Stimulated activated CD4-positive, alpha-beta T cell treated with anti-CD3 and anti-CD28 coated beads, Interleukin-1b, Interleukin-23, amount 100 ng/mL, for 1 hour (primary cell): ENCODE measurements at places on chromosomes 2 and 18.

- no peak for DNase-seq
Observed at GRCh38 chr2:179817181-179817841, 44.1 kb downstream of the ZNF385B start.

GRCh38 chr2:28047681-28048080 lies 157.2 kb downstream of the BABAM2 start:
- DNase-seq: no peak

- DNase-seq: no peak
Observed at GRCh38 chr2:20198796-20199632, 25.9 kb downstream of the SDC1 start.

GRCh38 chr18:10119991-10120390 lies 206.2 kb downstream of the VAPA start:
- DNase-seq: no peak

DNA sequence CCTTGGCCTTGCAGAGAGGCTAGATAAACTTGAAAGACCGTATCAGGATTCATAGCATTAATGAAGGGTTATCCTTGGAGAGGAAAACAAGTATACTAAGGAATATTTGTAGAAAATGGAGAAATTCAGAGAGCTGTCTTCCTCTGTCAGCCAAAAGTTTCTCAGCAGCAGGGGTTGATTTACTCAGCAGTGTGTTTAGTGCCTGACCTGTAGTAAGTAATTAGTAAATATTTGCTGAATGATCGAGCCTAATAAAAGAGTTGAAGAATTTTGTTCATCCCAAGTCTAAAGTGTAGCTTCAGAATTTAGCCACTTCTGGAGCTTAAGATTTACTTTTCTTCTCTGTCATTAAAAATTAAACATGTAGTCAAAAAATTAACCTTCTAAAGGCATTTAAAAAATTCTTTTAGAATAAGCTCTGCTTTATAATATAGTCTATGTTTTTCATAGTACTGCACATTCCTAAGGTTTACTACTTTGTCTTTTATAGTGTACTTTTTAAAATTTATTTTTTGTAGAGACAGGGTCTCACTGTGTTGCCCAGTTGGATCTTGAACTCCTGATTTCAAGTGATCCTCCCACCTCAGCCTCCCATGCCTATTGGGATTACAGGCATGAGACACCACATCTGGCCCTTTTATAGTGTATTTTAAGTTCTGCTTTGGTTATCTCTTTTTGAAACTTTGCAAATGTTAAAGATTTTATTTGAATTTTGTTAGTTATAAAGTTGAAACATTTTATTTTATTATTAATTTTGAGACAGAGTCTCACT lies 138.4 kb upstream of the MYO3B start:
- no peak for DNase-seq

GRCh38 chr2:39379643-39380524 lies 57.2 kb downstream of the MAP4K3 start:
- no peak for DNase-seq

DNA sequence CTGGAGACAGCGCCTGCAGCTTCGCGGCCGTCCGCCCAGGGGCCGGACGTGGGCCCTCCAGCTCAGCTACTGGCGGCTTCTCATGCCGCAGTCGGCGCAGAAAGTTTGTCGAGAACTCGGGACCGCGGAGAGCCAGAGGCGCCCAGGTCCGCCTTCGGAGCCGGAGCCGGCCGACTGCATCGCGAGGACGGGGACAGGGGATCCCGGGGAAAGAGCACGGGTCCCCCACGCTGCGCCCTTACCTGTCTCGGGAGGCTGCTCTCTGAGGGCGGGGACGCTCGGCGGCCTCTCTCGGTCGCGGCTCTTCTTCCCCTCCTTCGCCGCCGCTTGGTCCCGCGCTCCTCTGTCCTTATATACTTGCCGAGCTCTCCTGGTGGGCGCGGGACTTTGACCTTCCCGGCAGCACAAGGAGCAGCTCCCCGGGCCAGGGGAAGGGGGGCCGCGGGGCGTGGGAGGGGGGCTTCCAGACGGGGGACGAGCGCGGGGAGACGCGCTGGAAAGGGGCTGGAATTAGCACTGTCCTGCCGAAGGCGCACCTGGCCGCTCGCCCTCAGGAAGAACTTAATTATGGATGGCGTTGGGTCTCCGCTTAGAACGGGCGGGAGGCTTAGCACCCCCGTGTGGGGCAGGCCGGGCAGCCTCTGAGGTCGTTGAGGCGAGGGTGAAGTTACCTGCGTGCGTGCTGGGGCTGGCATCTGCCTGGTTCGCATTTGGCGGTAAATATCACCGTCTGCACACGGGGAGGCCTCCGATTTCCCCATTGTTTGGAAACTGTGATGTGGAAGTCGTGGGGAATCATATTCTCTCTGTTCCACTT lies at the start of gene POMC:
POMC (minus strand) TSS at position 325 of the 817 bp plus-strand sequence. CDS start 3,808 bp downstream, outside the sequence.
- DNase-seq: no peak

DNA sequence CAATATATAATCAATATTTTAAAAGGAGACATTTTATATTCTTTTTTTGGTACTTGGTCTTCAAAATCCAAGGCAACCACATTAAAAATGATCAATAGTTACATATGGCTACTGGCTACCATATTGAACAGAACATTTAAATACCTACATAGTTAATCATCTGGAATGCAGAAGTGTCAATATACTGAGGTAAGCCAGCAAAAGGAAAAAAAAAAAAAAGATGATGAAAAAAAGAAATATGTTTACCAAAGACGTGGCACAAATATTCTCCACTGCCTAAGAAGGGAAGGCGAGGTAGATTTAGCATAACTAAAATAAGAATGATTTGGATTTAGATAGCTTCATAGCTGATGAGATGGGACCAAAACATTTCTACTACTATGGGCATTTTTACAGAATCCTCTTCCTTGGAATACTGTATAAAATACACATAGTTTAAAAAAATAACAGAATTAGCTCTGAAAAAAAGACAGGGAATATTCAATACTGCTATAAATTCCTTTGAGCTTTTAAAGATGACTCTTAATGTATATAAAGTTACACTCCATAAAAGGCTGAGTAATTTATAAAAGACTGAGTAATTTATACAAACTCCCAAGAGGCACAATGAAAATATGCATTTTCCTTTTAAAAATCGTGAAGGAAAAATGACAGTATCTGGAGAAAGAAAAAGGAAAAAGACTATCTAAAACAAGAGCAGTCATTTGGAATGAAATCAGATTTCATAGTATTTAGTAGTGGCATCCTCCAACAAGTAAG lies 63.5 kb downstream of the CDH2 start:
- no peak for DNase-seq

DNA sequence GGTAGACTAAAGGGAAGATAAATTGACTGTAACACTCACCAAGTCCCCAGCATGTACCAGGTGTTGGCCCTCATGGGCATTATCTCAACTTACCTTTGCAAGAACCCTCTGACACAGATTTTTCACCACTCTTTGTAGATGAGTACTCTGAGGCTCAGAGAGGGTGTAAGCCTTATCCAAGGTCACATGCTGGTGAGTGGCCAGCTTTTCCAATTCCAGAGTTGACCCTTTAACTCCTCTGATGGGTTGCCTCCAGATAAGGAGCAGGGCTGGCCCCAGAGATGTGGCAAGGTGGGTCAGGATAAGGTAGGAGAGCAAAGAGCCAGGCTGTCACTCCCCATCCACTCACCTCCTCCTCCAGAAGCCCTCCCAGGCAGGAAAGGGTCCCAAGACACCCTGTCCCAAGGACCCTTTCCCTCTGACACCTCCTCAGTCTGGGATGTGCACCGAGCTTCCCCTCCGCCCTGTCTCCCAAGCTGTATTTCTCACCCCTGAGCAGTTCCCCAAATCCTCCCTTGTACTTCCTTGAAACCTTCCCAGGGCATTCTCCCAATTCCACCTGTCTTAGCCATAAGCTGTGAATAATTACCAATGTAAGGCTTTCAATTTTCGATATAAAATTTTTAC lies 165.9 kb downstream of the ZFP36L2 start:
- DNase-seq: no peak

GRCh38 chr2:197145471-197146056 lies 165.0 kb downstream of the ANKRD44 start:
- DNase-seq: no peak

DNA sequence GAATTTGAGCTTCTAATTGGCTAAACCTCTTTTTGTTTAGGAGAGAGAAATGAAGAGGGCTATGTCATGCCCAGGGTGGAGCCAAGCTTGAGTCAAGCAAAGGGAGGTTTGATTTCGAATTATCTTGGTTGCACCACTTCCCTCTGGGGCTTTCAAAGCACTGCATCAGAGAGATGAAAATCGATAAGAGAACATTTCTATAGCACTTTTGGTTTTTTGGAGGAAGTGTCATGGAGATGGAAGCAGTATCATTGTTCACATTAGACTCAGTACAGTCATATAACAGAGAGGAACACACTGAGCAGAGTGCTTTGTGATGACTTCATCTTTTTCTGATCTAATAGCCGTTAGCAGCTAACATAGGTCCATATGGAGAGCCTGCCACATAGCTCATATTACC lies 120.3 kb upstream of the UXS1 start:
- DNase-seq: no peak

GRCh38 chr18:48157956-48158355 lies 227.5 kb upstream of the SMAD2 start:
- no peak for DNase-seq

DNA sequence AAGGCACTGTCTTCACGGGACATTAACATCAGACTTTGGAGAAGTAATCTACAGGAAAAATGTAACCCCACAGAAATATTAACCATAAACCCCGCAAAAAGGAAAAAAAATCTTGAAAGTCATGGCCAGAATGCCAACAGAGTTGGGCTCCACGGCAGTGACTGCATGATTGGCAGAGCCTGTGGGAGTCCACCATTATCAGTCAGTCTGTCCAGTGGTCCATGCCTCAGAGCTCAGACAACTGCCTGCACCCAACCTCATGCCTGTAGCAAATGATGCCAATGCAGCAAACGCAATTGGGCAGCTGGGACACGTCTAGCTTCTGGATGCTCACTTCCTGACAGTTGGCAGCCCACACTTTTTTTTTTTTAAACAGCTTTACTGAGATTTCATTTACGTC lies 5.1 kb upstream of the PPIG start:
- DNase-seq: no peak

DNA sequence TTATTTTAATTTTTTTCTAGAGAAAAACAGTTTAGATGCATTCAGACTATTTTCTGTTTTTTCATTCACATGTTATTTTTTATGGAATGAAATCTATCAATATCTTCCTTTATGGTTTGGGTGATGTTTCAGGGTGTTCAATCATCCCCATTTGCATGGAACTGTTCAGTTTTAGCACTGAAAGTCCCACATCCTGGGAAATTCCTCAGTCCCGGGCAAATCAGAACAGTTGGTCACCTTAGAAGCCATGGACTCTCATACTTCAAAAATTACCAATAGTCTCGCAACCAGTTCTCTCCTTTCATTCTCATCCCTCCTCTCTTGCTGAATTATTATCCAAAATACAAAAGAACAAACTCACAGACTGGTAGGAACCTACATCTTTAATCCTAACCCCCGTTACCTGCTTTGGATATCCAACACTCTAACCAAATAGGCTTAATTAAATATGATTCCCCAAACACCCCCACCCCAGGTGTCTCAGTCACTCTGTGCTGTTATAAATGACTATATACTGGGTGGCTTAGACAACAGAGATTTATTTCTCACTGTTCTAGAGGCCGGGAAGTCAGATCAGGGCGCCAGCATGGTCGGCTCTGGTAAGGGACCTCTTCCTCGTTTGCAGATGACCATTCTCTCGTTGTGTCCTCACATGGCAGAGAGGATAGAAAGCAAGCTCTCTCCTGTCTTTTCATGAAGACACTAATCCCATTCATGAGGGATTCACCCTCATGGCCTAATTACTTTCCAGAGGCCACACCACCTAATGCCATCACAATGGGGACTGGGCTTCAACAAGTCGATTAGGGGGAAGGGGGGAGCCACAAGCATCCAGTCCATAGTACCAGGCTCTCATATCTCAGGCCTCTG lies 57.7 kb upstream of the SLC1A4 start:
- no peak for DNase-seq

GRCh38 chr2:192809173-192809572 lies 614.4 kb upstream of the TMEFF2 start:
- no peak for DNase-seq

DNA sequence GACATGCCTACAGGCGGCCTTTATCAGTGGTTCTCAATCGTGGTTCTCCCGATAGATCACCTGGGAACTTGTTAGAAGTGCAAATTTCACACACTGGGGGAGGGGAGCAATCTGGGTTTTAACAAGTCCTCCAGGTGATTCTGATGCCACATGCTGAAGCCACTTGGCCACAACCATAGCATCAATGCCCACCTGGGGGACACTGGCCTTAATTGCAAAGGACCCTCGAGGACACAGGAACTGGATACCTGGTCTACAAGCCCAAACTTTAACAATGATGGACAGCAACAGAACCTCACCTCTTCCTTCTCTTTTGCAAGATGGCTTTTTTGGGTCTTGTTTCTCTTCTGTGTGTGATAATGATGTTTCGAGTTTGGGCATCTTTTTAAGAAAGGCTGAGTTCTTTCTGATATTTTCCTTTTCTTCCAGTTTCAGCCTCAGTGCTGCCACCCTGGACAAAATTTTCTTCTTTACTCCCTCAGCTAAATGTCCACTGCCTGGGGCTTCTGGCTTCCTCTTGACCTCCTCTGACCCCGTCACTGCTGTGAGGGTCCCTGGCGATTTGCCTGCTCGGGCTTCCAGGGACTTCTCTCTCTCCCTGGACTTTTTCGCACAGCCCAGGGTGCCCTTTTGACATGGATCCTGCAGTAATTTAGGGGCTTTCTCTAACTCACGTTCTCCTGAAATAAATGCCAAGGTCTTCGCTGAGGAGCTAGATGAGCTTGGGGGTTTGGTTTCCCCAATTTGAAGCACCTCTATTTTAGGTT lies 94.2 kb downstream of the ALPK2 start:
- DNase-seq: no peak
